Eye (tissue), 1 donor: ENCODE measurements at places on chromosomes 1 and 21.

DNA sequence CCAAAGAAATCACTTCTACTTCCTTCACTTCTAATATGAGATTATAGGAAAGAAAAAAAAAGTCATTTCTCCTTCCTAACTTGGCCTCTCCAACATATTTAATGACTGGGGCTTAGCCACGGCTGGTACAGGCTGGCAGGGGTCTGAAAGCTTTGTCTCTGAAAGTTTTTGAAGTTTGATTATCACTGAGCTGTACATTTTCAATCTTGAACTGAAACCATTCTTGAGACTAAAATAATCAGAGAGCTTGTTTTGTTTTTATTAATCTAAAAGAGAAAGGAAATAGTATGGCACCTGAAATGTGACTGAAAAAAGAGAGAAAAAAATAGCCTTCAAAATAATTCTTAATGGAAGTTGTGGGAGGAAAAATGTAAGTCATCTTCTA is 3.8 kb upstream of the KRTAP19-8 start:
- no peak for DNase-seq

DNA sequence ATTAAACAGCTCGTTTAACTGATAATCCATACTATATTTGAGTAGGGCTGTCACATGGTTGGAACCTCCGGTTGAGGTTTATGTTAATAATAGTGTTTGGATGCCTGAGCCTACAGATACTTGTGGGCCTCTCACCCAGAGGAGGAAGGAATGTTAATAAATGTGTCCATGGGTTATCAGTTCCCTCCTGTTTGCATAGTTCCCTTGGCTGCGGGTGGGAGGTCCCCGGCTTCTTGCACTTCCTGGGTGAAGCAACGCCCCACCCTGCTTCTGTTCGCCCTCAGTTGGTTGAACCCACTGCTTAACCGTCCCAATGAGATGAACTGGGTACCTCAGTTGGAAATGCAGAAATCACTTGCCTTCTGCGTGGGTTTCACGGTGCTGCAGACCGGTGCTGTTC is 23.6 kb upstream of the GBP1 start:
- no peak for DNase-seq

DNA sequence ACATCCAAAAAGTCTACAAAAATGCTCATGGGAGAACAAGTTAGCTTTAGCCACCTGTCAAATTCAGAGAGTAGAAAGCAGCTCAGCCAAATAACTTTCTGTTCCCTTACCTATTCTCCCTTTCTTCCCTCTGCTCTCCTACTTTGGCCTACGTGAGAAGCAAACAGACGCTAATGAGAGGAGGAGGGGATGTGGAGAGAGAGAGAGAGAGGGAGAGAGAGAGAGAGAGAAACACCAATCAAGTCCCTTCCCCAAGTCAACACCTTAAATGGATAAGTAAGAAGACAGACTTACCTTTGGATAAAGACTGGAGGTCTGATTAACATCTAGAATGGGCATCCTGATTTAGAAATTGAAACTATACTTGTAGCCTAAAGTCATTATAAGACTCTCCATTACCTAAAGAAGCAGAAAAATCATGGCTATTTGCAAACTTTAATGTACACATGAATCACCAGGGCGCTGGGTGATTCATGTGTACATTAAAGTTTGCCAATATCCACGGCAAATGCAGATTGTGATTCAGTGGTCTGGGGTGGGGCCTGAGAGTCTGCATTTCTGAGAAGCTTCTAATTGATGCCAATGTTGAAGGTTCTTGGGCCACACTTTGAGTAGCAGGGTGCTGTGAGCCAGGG is 13.1 kb upstream of the DUSP12 start:
- DNase-seq: no peak

GRCh38 chr1:15833069-15833679 is 14.3 kb upstream of the SPEN start:
- no peak for DNase-seq

- DNase-seq: no peak
Measured at GRCh38 chr1:34759503-34760357, at the start of gene GJB4. Gene GJB4 (plus strand): TSS chr1:34759740. CDS start chr1:34761255, 1,515 bp downstream.

- DNase-seq: no peak
Measured at GRCh38 chr21:15908187-15908586, 178.4 kb downstream of the USP25 start.

GRCh38 chr1:185578293-185578692 is 155.9 kb upstream of the HMCN1 start:
- DNase-seq: no peak

GRCh38 chr1:19605967-19606366 is 38.1 kb upstream of the NBL1 start:
- DNase-seq: no peak

GRCh38 chr21:30733026-30733425 is 14.0 kb downstream of the KRTAP21-2 start:
- no peak for DNase-seq

DNA sequence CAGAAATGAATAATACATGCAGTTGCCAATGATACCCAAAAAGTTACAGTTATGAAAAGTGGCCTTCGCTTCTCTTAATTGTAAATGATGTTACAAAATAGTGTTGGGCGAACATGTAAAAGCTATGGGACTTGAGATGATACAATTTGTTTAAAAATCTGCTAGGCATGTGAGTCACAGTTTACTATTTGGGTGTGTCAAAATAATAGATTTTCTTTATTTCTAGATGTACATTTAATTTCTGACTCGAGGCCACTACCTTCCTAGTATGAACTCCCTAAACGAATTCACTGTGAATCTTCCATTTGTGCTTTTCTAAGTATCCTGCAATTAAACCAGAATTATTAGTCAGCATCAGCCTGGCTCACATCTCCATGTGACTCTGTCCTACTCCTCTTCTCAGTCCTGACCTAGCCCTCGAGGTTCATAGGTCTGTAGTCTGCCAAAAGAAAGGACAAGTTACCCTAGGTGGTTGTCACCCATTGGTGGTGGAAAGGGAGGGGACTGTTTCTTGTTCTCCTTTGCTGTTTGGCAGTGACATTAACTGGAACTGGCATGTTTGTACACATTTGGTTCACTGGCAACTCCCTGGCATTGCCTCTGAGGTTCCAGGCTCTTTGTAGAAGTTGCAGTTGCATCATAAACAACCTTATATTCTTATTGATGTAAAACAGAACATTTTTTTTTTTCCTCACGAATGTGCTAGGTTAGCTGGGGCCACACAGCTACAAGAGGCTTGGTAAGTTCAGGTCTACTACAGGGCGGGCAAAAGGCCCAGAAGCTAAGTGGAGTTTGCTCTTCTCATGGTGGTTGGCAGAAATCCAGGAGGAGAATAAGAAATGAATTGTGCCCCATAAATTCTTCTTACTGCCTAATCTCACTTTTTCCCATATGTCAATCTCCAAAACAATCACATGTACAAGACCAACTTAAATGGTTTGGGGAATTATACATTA is 746.5 kb upstream of the ADAMTS5 start:
- DNase-seq: no peak

- no peak for DNase-seq
Measured at GRCh38 chr1:31648190-31648589, 3.5 kb upstream of the PEF1 start.

DNA sequence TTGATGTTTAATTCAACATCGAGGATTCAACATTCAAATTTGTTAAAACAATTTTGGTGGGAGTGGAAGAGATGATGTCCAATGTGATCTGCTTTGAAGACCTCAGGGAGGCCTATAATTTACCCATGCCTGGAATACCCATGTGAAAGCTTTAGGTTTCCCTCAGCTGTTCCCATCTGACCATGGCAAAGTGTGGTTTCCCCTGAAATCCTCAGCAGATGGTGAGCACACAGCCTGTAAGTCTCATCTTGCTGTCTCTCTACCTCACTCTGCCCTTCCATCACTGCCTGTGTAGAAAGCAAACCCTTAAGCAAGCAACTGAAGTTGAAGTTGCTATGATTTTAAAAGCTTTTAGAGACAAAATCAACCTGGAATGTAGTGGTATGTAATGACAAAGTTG is 80.1 kb upstream of the ATF3 start:
- no peak for DNase-seq
